ENCODE measurements at places on chromosomes 2 and 18. TPM values are rescaled to one million over a fixed set of nuclear protein-coding genes. Genes with fewer than 3 reads are reported as not detected.

The NXPH2 gene
- total RNA-seq: not detected

The CAPN14 gene
- 0.13 TPM for total RNA-seq

The LINC00305 gene
- total RNA-seq: not detected

The CCDC150 gene
- total RNA-seq: 4.3 TPM

The HOXD1 gene
- total RNA-seq: not detected

The IL36A gene
- total RNA-seq: not detected

The PRSS56 gene
- not detected for total RNA-seq
